Pancreas (tissue), 10 donors: ENCODE measurements at places on chromosomes 6 and 20. TPM values are rescaled to one million over a fixed set of nuclear protein-coding genes. Genes with fewer than 3 reads are reported as not detected.

DEFB113 gene
- not detected for polyA plus RNA-seq

SAMD10 gene
- polyA plus RNA-seq, result 5.6 TPM

SEL1L2 gene
- 0.46 TPM for polyA plus RNA-seq

SYNDIG1 gene
- polyA plus RNA-seq, result 0.46 TPM

MDN1 gene
- polyA plus RNA-seq, result 27.5 TPM

CALHM5 gene
- polyA plus RNA-seq, result 0.08 TPM

HLA-DRB5 gene
- not detected for polyA plus RNA-seq

TSPYL4 gene
- 19.4 TPM for polyA plus RNA-seq

TTPAL gene
- polyA plus RNA-seq, result 4.6 TPM

COL20A1 gene
- polyA plus RNA-seq, result 0.05 TPM

- no peak for DNase-seq
Measured at GRCh38 chr6:5366941-5367340, 105.6 kb downstream of the FARS2 start.

DNA sequence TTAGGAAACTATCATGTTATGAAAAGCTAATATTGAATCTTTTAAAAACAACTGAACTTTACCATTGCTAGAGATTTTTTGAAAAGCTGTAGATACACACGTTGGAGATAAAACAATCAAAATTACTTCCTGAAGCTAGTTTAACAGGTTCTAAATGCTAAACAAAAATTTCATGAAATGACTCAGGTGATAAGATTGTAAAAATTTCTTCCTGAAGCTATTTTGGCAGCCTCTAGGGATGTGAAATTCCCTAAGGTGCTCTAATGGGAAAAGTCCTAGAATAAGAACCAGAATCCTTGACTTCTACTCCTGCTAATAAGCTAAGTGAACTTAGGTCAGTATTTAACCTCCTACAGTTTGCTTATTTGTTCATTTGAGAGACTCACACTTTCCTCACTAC is 8.5 kb downstream of the GCM2 start:
- DNase-seq, result no peak

- DNase-seq, result no peak
Measured at GRCh38 chr20:64238851-64239387, 16.6 kb upstream of the PCMTD2 start.

GRCh38 chr6:135740580-135740979 is 110.9 kb upstream of the PDE7B start:
- no peak for DNase-seq

DNA sequence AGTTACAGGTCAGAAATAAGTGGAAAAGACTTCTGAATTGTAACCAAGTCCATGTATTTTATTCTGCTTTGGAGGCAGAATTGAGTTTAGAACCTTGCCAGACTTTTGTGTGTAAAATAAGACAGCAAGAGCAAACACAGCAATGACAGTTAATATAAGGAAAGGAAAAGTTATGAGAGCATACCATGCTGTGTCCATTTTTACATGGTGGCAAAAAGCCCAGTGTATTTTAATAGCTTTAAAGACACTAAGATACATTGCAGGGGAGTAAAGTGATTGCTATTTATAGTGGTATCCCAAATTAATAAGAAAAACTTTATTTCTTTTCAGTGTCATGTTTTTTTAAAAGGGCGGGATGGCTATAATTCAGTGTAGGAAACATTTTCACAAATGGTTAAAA is 45.2 kb downstream of the CDC5L start:
- no peak for DNase-seq

GRCh38 chr6:136039185-136039584 is 187.7 kb downstream of the PDE7B start:
- DNase-seq, result no peak

GRCh38 chr20:57874141-57874540 is 164.3 kb upstream of the PMEPA1 start:
- no peak for DNase-seq

DNA sequence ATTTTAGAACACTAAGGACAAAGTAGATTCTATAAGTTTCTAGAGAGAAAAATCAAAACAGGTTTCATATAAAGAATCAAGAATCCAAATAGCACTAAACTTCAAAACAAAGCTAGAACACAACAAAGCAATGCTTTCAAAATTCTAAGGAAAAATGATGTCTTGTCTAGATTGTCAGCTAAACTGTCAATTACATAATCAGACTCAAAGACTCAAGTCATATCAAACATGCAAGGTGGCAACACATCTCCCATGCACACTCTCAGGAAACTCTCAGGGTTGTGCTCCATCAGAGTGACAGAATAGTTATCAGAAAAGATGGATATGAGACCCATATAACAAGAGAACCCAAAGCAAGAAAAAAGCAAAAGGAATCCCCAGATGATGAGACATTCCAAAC is 23.9 kb downstream of the HACE1 start:
- DNase-seq, result no peak

GRCh38 chr6:13711324-13711732 is 307 bp downstream of the RANBP9 start:
- DNase-seq, result no peak
